ENCODE measurements at places on chromosomes 7 and 10. TPM values are rescaled to one million over a fixed set of nuclear protein-coding genes. Genes with fewer than 3 reads are reported as not detected.

- no peak for DNase-seq
These were observed 101.9 kb upstream of the TNRC18 start for GRCh38 chr7:5525271-5526099.

- DNase-seq = no peak
These were observed 1.3 kb downstream of the CNNM1 start for GRCh38 chr10:99330347-99330924.

Gene C1GALT1
- 33.4 TPM for total RNA-seq

Gene SHTN1
- 50.5 TPM for total RNA-seq

Gene MRLN
- not detected for total RNA-seq

Gene PLCE1
- total RNA-seq = 4.9 TPM

Measured in frontal cortex (tissue), 4 donors.